ENCODE measurements at places on chromosomes 7 and 10.

- no peak for DNase-seq
Measured at GRCh38 chr7:133587903-133588302, 335.0 kb downstream of the EXOC4 start.

- DNase-seq, result no peak
Measured at GRCh38 chr10:29386342-29386999, 97.6 kb downstream of the LYZL1 start.

- no peak for DNase-seq
Measured at GRCh38 chr7:13829914-13830900, 159.3 kb downstream of the ETV1 start.

DNA sequence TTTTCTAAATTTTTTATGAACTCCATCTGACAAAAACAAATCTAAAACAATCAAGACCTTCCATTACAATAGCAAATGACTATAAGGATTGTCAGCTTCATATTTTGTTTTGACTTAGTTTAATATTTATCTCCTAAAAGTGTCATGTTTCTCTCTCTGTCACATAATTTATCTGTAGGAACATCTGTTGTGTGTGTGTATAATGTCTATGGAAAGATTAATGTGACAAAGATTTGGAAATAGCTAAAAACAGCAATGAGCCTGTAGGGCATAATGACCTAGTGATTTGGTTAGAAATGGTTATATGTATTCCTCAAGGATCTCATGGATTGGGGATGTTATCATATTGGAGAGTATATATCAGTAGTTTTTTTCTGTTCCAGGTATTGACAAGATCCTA, 69.6 kb upstream of the MDFIC start:
- DNase-seq, result no peak
